ENCODE measurements at places on chromosomes 2 and 18. TPM values are rescaled to one million over a fixed set of nuclear protein-coding genes. Genes with fewer than 3 reads are reported as not detected.

CYP1B1 gene
- 4.1 TPM for total RNA-seq

GRCh38 chr2:203664029-203664755, 42.2 kb upstream of the CD28 start:
- DNase-seq: no peak
- peak overlapping the region; percentile 51 for H3K4me3 ChIP-seq
- H3K36me3 ChIP-seq: no peaks in the 10 kb centered on the region
- H3K4me1 ChIP-seq: peaks cover 37% of the 10 kb centered on the region
- no peaks in the 10 kb centered on the region for H3K27me3 ChIP-seq

GRCh38 chr2:102046135-102046986, 54.6 kb downstream of the IL1R2 start:
- no peak overlapping the region for H3K4me3 ChIP-seq
- no peak overlapping the region for H3K27ac ChIP-seq
- no peaks in the 10 kb centered on the region for H3K27me3 ChIP-seq
- H3K4me1 ChIP-seq: 0 out of 2 replicates have a peak, but pooled peaks cover 3% of the 10 kb centered on the region
- H3K36me3 ChIP-seq: no peaks in the 10 kb centered on the region
- DNase-seq: no peak

GRCh38 chr2:9654452-9655100, 23.8 kb upstream of the YWHAQ start:
- no peaks in the 10 kb centered on the region for H3K27me3 ChIP-seq
- no peaks in the 10 kb centered on the region for H3K36me3 ChIP-seq
- DNase-seq: no peak
- no peak overlapping the region for H3K27ac ChIP-seq
- H3K4me1 ChIP-seq: peaks cover 13% of the 10 kb centered on the region
- H3K4me3 ChIP-seq: no peak overlapping the region

SGPP2 gene
- total RNA-seq: 0.11 TPM

- H3K4me1 ChIP-seq: peaks cover 26% of the 10 kb centered on the region
- H3K27ac ChIP-seq: no peak overlapping the region
- no peaks in the 10 kb centered on the region for H3K36me3 ChIP-seq
These were observed 11.6 kb downstream of the NOSTRIN start for GRCh38 chr2:168814046-168814445.

- H3K4me3 ChIP-seq: no peak overlapping the region
- no peaks in the 10 kb centered on the region for H3K27me3 ChIP-seq
- H3K36me3 ChIP-seq: peaks cover 42% of the 10 kb centered on the region
- DNase-seq: no peak
These were observed 30.3 kb upstream of the INO80D start for GRCh38 chr2:206116278-206116677.

GRCh38 chr2:11012131-11012693, 100.5 kb downstream of the KCNF1 start:
- no peak for DNase-seq
- no peaks in the 10 kb centered on the region for H3K36me3 ChIP-seq
- H3K27me3 ChIP-seq: no peaks in the 10 kb centered on the region
- no peak overlapping the region for H3K4me3 ChIP-seq
- H3K27ac ChIP-seq: no peak overlapping the region

GRCh38 chr18:10293966-10294365, 160.5 kb upstream of the APCDD1 start:
- H3K4me3 ChIP-seq: no peak overlapping the region
- peaks cover 3% of the 10 kb centered on the region for H3K27me3 ChIP-seq
- DNase-seq: no peak
- H3K36me3 ChIP-seq: peaks cover 5% of the 10 kb centered on the region

GRCh38 chr18:45171679-45172191, 443.5 kb upstream of the SLC14A2 start:
- no peak overlapping the region for H3K27ac ChIP-seq
- no peaks in the 10 kb centered on the region for H3K36me3 ChIP-seq
- peaks cover 8% of the 10 kb centered on the region for H3K4me1 ChIP-seq
- H3K27me3 ChIP-seq: no peaks in the 10 kb centered on the region
- no peak overlapping the region for H3K4me3 ChIP-seq

C2orf81 gene
- total RNA-seq: 3.6 TPM

GRCh38 chr2:216117561-216118340, 8.6 kb downstream of the XRCC5 start:
- DNase-seq: no peak
- H3K27me3 ChIP-seq: no peaks in the 10 kb centered on the region
- H3K4me3 ChIP-seq: no peak overlapping the region
- peaks cover 93% of the 10 kb centered on the region for H3K36me3 ChIP-seq
- H3K27ac ChIP-seq: peak overlapping the region; percentile 63

DNA sequence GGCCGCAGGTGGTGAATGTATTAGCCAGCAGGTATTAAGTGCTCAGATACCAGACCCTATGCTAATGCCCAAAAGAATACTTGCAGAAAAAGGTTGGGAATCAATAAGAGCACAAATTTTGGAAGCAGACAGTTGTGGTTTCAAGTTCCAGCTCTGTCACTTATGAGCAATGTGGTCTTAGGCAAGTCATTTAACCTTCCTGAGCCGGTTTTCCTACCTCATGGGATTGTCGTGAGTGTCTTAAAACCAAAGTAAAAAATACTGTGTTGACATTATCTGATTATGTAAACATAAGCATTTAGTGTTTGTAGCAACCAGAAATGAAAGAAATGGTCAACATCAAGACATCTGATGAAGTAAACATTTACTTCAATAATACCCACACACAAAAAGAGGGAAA, 93.0 kb upstream of the CHST9 start:
- peaks cover 23% of the 10 kb centered on the region for H3K4me1 ChIP-seq
- H3K27ac ChIP-seq: no peak overlapping the region
- H3K4me3 ChIP-seq: no peak overlapping the region
- no peak for DNase-seq

Measured in WTC11 (cell line).